Fibroblast of skin of right quadriceps (primary cell): ENCODE measurements at places on chromosomes 3 and 15.
A peak's percentile ranks its signal among the peaks of the same experiment; 100 is the strongest.

DNA sequence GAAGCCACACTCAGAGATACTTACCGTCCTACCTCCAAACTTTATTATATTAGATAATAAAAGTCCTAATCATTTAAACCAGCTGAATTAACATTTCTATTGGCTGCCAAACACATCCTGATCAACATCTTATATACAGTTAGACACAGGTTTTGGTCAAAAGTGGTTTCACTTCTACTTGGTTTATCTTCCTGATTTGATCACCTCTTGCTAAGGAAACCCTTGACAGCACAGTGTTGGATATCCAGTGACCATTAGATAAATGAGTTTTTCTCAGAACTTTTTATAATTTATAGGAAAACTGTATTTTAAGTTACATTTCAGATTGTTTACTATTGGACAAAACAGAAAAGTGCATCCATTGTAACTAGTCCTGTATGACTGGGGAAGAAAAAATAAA is 198.4 kb upstream of the NR2F2 start:
- DNase-seq = no peak

DNA sequence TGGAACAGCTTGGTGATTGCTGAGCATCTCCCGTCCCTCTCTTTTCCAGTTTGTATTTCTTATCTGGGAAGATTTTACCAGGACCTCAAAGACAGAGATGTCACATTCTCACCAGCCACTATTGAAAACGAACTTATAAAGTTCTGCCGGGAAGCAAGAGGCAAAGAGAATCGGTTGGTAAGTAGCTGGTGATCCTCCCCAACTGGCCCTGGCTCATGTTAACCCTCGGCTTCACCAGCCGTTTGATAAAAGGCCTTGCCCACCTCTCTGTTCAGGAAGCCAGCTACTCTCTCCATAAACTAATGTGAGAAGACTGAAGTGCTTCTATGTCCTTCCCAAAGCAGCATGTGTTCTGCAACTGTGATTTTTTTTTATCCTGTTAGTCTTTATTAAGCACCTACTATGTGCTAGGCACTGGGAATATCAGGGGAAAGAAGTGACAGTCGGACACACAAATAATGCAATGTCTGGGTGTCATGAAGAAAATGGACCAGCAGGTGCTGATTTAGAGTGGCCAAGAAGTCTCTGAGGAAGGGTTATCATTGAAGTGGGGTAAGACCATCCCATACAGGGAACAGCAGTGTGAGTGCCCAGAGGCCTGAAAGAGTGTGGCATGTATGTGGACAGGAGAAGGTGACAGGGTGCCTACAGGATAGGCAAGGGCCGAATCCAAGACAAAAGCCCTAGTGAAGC is 1.2 kb downstream of the MANF start:
- DNase-seq = no peak

DNA sequence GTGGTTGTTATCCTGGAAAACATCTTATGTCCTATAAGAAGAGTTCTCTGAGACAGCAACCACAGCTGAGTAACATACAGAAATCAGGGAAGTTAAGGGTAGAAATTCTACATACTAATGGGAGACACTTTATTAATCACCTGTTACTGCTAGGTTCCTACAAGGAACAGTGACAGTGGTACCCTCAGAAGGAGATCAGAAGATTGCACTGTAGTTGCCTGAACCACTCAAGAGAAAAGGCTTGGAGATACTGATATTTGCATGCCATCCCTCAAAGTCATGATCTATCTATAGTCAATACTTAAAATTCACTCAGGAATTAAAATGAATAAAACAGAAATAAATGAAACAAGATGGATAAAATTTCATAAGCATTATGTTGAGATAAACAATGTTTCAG is 136.0 kb downstream of the LMLN start:
- no peak for DNase-seq

DNA sequence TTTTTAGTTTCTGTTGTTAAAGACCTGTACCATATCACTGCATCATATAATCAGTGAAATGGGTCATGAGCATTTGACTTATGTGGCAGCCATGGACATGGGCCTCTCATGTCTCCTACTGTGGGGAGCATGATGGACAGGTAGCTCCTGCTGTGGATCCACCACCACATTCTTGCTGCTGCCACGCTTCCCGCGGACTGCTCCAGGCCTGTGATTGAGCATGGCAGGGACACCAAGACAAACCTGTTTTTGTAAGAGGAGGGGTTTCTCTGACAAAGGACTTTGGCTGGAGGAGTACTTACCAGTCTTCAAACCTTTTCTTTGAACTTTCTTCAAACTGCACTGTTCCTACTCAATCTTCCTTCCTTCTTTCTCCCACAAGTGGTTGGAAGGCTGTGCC is 17.9 kb upstream of the P2RY14 start:
- DNase-seq = no peak

GRCh38 chr3:194761384-194761783 is 75.7 kb downstream of the FAM43A start:
- no peak for DNase-seq

GRCh38 chr3:122943828-122944190 is 83.8 kb downstream of the SEMA5B start:
- no peak for DNase-seq

GRCh38 chr3:159805411-159805772 is 183.2 kb upstream of the IL12A start:
- no peak for DNase-seq

- peak; percentile 51 for DNase-seq
These were observed 187.1 kb downstream of the FMN1 start for GRCh38 chr15:33007303-33007855.

GRCh38 chr3:66885326-66886000 is 112.6 kb upstream of the KBTBD8 start:
- peak; percentile 45 for DNase-seq
